ENCODE measurements at places on chromosomes 1 and 21.

GRCh38 chr1:219782929-219783328, 145.4 kb downstream of the SLC30A10 start:
- DNase-seq, result no peak

- peak; percentile 79 for DNase-seq
Measured at GRCh38 chr1:234683861-234684632, 74.1 kb upstream of the IRF2BP2 start.

- no peak for DNase-seq
Measured at GRCh38 chr1:62312698-62313097, 6.5 kb downstream of the KANK4 start.

GRCh38 chr1:4048076-4048475, 148.0 kb upstream of the C1orf174 start:
- no peak for DNase-seq

GRCh38 chr1:21904704-21905520, 32.2 kb downstream of the HSPG2 start:
- peak; percentile 97 for DNase-seq

GRCh38 chr1:231919239-231919885, 292.8 kb downstream of the DISC1 start:
- DNase-seq, result no peak

GRCh38 chr1:178412400-178412770, 84.4 kb downstream of the CLEC20A start:
- DNase-seq, result no peak

DNA sequence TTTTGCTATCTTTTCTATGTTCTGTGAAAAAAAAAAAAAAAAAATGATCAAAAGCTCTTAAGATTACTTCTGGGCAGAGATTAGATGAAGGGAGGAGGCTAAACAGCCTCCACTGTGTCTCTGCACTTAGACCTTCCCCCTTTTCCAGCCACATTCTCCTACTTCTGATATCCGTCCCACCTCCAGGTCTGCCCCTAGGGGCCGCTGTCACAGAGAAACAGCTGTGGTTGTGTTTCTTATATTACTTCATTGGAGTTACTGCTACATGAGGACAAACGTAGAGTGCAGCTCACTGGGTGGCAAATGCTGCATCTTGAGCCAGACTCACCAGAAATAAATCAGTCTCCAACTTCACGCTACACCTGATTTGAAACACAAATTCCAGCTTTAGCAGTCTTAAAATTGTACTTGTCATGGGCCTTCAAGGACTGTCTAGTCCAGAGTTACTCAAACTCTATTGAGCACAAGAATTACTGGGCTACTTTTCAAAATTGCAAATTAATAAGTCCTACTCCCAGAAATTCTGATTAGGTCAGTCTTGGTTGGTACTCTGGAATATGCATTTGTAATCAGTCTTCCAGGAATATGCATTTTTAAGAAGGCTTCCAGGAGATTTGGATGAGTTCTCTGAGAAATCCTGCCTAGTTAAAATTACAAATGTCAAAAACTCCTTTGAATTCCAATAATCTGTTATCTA, 125.2 kb upstream of the PTBP2 start:
- peak; percentile 64 for DNase-seq

Data from HT-29 (cell line).